Eye (tissue), 1 donor: ENCODE measurements at places on chromosomes 7 and 10.

GRCh38 chr7:43136064-43136463 is 23.6 kb downstream of the HECW1 start:
- DNase-seq = no peak

DNA sequence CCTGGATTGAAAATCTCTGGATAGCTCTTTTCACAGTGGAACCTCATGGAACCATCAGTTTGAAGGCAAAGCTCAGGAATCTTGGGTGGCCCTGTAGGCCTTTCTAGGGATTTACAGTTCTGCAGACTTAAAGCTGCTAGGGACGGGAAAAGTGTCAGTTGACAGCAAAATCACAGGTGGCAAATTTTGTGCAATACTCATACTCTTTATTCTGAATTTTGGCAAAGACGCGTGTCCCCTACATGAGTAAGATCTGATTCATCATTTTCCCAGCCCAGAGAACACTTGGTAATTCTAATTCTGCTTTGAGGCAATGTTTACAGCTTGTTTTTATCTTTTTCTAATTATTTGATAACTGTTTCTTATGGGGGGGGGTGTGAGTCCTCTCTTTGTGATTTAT is 3.6 kb downstream of the LRRC17 start:
- DNase-seq = no peak

- DNase-seq = no peak
These were observed 30.4 kb downstream of the LAMB4 start for GRCh38 chr7:108099713-108100112.

- no peak for DNase-seq
These were observed 216.5 kb downstream of the RAB11FIP2 start for GRCh38 chr10:117830205-117830604.

- no peak for DNase-seq
These were observed 25.7 kb downstream of the GOLGA7B start for GRCh38 chr10:97875391-97875790.

DNA sequence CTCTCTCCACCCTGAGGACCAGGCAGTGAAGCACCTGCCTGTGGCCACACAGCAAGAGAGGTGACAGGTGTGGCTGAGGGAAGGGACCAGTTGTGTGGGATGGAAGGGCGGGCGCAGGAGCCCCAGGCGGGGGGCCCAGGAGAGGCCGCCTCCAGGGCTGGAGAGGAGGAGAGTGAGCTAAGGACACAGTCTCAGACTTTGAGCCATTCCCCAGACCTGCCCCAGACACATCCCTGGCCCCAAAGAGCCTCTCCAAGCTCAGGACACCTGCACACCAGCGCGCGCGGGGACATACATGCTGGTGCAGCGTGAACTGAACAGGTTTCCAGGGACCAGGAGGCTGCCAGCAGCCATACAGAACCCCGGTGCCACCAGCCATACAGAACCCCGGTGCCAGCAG is 237.3 kb downstream of the MAD1L1 start:
- DNase-seq = no peak

- DNase-seq = peak; percentile 90
These were observed 804 bp downstream of the C10orf95 start for GRCh38 chr10:102450374-102451104.

- no peak for DNase-seq
These were observed 78.2 kb upstream of the DLX6 start for GRCh38 chr7:96927131-96927530.

GRCh38 chr10:42864575-42864974 is 82.0 kb downstream of the BMS1 start:
- peak; percentile 13 for DNase-seq

GRCh38 chr7:2824678-2825461 is 19.2 kb downstream of the GNA12 start:
- no peak for DNase-seq

DNA sequence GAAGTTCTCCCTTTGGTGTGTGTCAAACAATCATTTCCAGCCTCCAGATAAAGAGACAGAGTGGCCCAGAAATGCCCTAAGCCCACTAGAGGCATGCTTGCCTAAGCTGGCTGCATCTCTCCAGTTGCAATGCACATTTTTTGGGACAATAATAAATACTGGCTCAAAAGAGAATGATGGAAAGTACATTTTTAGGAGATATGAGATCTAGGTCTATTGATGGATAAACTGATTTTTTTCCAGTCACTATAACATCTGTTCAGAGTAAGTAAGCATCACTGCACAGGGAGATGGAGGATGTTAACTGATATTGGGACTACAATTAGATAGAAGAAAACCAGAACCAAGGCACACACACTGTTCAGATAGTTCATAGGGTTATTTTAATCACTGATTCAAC is 553.0 kb downstream of the GRM8 start:
- no peak for DNase-seq

DNA sequence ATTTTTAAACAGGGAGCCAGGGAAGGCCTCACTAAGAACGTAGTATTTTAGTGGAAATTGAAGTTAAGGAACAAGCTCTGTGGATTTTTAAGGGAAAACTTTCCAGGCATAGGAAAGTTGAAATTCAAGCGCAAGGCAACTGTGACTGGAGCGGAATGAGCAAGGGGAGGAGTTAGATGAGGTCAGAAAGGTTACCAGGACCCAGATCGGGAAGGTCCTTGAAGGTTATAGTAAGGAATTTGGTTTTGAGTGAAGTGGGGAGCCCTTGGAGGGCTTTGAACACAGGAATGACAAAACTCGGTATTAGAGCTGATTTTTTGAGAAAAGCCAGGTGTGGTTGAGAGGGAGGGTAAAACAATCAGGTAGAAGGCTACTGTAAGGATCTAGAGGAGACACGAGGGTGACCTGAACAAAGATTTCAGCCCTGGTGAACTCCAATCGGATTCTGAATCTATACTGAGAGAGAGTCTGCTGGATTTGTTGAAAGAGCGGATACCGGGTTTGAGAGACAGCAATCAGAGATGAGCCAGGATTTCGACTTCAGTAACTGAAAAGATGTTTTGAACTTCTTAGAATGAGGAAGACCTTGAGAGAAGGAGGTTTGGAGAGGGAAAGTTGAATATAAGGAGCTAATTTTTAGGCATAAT is 1013.9 kb downstream of the NRG3 start:
- DNase-seq = no peak
